ENCODE measurements at places on chromosomes 13 and 19. TPM values are rescaled to one million over a fixed set of nuclear protein-coding genes. Genes with fewer than 3 reads are reported as not detected.

GRCh38 chr13:50910485-50910805 is 854 bp downstream of the RNASEH2B start:
- H3K4me1 ChIP-seq = peaks cover 23% of the 10 kb centered on the region
- no peaks in the 10 kb centered on the region for H3K36me3 ChIP-seq
- peak overlapping the region; percentile 77 for H3K27ac ChIP-seq
- H3K4me3 ChIP-seq = peak overlapping the region; percentile 84
- DNase-seq = no peak

DNA sequence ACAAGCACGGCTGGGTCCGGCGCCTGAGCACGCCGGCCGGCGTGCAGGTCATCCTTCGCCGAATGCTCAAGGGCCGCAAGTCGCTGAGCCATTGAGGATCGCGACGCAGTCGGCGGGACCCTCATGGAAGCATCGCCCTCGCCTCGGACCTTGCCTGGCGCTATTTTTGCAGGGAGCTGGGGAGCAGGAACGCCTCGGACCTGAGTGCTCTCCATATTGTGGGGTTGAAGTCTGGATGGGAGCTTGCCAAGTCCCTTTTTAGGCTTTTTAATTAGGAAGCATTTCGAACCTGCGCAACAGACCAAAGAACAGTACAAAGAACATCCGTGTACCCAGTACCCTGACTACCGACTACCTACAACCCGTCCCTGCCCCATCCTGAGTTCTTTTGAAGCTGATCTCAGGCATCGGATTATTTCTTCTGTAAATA is 628 bp downstream of the MRPL34 start:
- peak overlapping the region; percentile 84 for H3K27ac ChIP-seq
- no peak for DNase-seq
- H3K4me1 ChIP-seq = peaks cover 42% of the 10 kb centered on the region
- H3K36me3 ChIP-seq = no peaks in the 10 kb centered on the region
- H3K27me3 ChIP-seq = no peaks in the 10 kb centered on the region

GYS1 gene
- total RNA-seq = 21.1 TPM

GRCh38 chr13:51804295-51805172 is 571 bp upstream of the DHRS12 start:
- peak overlapping the region; percentile 99 for H3K27ac ChIP-seq
- peaks cover 30% of the 10 kb centered on the region for H3K4me1 ChIP-seq
- H3K27me3 ChIP-seq = no peaks in the 10 kb centered on the region
- DNase-seq = peak; percentile 40

GRCh38 chr13:34857558-34858325 is 84.3 kb upstream of the NBEA start:
- no peak overlapping the region for H3K27ac ChIP-seq
- H3K36me3 ChIP-seq = no peaks in the 10 kb centered on the region
- no peak overlapping the region for H3K4me3 ChIP-seq
- DNase-seq = no peak
- no peaks in the 10 kb centered on the region for H3K27me3 ChIP-seq

GRCh38 chr13:97285221-97285955 is 63.3 kb downstream of the MBNL2 start:
- H3K4me1 ChIP-seq = peaks cover 9% of the 10 kb centered on the region
- no peak overlapping the region for H3K4me3 ChIP-seq
- no peak for DNase-seq
- H3K27ac ChIP-seq = no peak overlapping the region
- H3K27me3 ChIP-seq = no peaks in the 10 kb centered on the region

GRCh38 chr13:75855216-75855615 is 219.1 kb downstream of the LMO7 start:
- H3K4me3 ChIP-seq = no peak overlapping the region
- peaks cover 10% of the 10 kb centered on the region for H3K4me1 ChIP-seq
- no peaks in the 10 kb centered on the region for H3K36me3 ChIP-seq
- DNase-seq = no peak
- H3K27me3 ChIP-seq = no peaks in the 10 kb centered on the region

DNA sequence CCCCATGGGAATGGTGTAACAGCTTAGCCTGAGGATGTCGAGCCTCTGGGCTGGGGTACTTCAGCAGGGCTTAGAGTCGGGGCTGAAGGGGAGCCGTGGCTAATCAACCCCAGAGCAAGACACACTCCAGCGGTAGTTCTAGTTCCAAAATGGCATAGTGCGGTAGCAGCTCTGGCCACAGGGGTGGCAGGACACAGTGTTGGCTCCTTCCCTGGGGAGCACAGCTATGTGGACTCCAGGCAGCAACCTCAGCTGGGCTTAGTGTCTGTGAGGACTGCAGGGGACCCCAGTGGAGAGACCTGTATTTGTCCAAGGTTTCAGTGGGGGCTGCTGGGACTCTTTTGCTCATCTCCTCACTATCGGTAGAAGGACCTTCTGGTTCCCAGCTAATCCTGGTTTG is 70.8 kb upstream of the PCDH20 start:
- H3K27ac ChIP-seq = no peak overlapping the region
- H3K27me3 ChIP-seq = no peaks in the 10 kb centered on the region
- no peaks in the 10 kb centered on the region for H3K36me3 ChIP-seq
- no peak for DNase-seq
- no peak overlapping the region for H3K4me3 ChIP-seq

DNA sequence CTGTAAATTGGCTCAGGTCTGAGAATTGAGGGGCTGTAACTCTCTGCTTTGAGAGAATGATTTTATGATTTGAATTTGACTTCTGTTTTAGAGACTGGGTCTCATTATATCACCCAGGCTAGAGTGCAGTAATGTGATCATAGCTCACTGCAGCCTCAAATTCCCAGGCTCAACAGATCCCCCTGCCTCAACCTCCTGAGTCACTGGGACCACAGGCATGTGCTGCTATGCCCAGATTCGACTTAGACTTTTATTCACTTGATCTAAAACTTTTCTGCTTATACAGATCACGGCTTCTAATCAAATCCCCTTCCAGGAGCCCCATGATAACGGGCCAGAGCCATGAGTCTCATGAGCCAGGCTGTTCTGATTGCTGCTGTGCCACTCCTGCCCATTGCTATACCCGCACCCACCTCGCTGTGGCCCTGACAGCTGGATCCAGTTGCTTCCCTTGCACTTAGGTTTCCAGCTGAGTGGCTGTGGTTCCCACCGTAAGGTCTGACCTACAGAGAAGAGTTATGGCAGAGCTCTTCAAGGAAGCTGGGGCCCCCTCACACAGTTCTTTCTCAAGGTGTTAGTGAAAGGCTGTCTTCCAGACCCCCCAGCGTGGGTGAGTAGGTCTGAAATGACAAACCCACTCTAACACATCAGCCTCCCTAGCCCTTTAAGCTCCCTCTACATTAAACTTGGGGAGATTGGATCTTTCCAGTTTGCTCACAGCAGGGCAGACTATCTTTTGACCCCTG is 251.2 kb upstream of the SGCG start:
- no peak for DNase-seq
- peaks cover 4% of the 10 kb centered on the region for H3K4me1 ChIP-seq
- H3K36me3 ChIP-seq = no peaks in the 10 kb centered on the region

DNA sequence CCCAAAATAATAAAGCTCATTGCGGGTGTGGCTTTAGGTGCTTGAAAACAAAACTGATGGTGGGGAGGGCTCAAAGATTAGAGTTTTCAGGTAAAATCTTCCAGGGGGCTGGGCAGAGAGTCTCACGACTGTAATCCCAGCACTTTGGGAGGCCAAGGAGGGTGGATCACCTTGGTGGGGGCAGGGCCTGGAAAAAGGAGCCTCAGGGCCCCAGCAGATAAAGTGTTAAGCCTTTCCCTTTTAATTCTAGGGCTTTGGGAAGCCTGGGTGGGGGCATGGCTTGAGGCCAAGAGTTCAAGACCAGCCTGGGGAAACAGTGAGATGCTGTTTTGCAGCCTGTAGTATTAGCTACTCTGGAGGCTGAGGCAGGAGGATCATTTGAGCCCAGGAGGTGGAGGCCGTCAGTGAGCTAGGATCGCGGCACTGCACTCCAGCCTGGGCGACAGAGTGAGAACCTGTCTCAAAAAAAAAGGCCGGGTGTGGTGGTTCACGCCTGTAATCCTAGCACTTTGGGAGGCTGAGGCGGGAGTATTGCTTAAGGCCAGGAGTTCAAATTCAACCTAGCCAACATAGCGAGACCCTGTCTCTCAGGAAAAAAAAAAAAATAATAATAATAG is 1.7 kb downstream of the IRGQ start:
- no peaks in the 10 kb centered on the region for H3K27me3 ChIP-seq
- no peaks in the 10 kb centered on the region for H3K36me3 ChIP-seq
- no peak for DNase-seq

- H3K36me3 ChIP-seq = no peaks in the 10 kb centered on the region
- H3K27me3 ChIP-seq = no peaks in the 10 kb centered on the region
- peaks cover 8% of the 10 kb centered on the region for H3K4me1 ChIP-seq
- no peak for DNase-seq
- no peak overlapping the region for H3K27ac ChIP-seq
Measured at GRCh38 chr19:3897936-3898335, 17.5 kb downstream of the ATCAY start.

DNA sequence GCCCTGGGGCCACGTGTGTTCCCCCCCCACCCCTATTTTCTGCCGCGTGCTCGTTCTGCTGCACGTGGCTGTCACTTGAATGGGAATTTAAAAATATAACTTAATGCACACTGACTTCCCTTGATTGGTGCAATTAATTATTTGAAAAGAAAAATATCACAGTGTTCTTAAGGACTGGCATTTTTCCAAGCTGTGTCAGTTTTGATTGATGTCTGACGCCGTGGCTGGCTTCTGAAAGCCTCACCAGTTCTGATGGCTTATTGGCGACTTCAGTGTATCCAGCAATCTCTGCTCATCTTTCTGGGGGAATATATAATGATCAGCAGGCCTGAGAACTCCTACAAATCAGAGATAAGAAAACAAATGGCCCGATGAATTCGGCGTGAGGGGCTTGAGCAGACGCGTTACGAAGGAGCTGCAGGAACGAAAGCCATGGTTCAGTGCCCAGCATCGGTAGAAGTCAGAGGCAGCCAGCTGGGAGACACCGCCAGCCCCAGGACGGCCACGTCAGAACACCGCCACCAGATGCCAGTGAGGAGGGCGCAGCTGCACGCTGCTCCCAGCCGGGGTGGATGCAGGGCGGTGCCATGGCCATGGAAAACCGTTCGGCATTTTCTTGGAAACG is 111.2 kb downstream of the KDM4B start:
- no peak overlapping the region for H3K4me3 ChIP-seq
- no peak overlapping the region for H3K27ac ChIP-seq
- H3K27me3 ChIP-seq = no peaks in the 10 kb centered on the region
- no peaks in the 10 kb centered on the region for H3K4me1 ChIP-seq
- DNase-seq = no peak

- no peaks in the 10 kb centered on the region for H3K36me3 ChIP-seq
- H3K27ac ChIP-seq = no peak overlapping the region
- DNase-seq = no peak
Measured at GRCh38 chr13:36273431-36273830, 24.2 kb downstream of the CCDC169 start.

DNA sequence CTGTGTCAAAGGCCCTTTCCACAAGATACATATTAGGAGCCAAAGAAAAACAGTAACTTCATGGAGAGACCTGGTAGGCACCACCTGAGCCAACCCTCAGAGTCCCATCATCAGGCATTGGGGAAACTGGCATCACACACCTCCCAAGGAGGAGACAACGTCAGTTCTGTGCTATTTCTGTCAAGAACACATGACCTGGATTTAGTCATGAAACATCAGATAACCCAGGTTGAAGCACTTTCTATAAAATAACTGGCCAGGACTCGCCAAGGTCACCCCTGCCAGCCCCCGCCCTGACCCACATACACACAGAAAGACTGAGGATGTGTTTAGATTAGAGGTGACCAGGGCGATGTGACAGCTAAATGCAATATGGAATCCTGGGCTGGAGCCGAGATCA is 35.6 kb downstream of the COL4A1 start:
- no peaks in the 10 kb centered on the region for H3K36me3 ChIP-seq
- H3K4me3 ChIP-seq = no peak overlapping the region
- H3K27me3 ChIP-seq = no peaks in the 10 kb centered on the region
- H3K27ac ChIP-seq = no peak overlapping the region
- DNase-seq = no peak
- H3K4me1 ChIP-seq = no peaks in the 10 kb centered on the region

ZNF613 gene
- 9.2 TPM for total RNA-seq

DNA sequence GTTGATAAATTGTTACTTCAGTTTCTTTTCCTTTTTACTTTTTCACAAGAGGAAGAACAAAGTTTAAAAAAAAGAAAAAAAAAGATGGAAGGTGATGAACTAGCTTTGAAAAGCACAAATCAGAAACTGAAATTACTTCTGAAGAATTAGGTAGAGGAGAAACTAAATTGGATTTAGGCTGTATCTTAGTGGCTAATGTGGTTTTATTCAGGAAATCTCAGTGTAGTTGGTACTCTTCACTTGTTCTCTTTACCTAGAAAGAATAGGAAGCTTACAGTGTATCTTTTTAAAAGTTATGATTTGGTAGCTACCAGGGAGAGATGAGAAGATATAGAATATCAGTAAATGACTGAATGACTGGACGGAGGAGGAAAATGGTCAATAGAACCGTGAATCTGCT is 247.7 kb downstream of the GGACT start:
- H3K36me3 ChIP-seq = no peaks in the 10 kb centered on the region
- no peak for DNase-seq
- no peak overlapping the region for H3K4me3 ChIP-seq
- no peaks in the 10 kb centered on the region for H3K4me1 ChIP-seq
- no peak overlapping the region for H3K27ac ChIP-seq

GRCh38 chr19:16615808-16616207 is 12.2 kb downstream of the MED26 start:
- no peaks in the 10 kb centered on the region for H3K27me3 ChIP-seq
- no peak overlapping the region for H3K27ac ChIP-seq
- no peak overlapping the region for H3K4me3 ChIP-seq
- H3K4me1 ChIP-seq = peaks cover 45% of the 10 kb centered on the region

RFPL4A gene
- 0.31 TPM for total RNA-seq

- H3K27me3 ChIP-seq = no peaks in the 10 kb centered on the region
- H3K4me3 ChIP-seq = no peak overlapping the region
- H3K4me1 ChIP-seq = peaks cover 30% of the 10 kb centered on the region
- no peaks in the 10 kb centered on the region for H3K36me3 ChIP-seq
Measured at GRCh38 chr19:7602240-7602934, 6.7 kb downstream of the CAMSAP3 start.

PRODH2 gene
- total RNA-seq = 1.3 TPM

GRCh38 chr13:51977625-51978024 is 33.6 kb downstream of the ATP7B start:
- no peak overlapping the region for H3K27ac ChIP-seq
- DNase-seq = no peak
- H3K4me3 ChIP-seq = no peak overlapping the region
- no peaks in the 10 kb centered on the region for H3K36me3 ChIP-seq
- H3K4me1 ChIP-seq = no peaks in the 10 kb centered on the region

PRR22 gene
- 24.0 TPM for total RNA-seq

GRCh38 chr13:35930665-35931631 is 200.2 kb downstream of the DCLK1 start:
- no peaks in the 10 kb centered on the region for H3K36me3 ChIP-seq
- no peaks in the 10 kb centered on the region for H3K27me3 ChIP-seq
- no peak overlapping the region for H3K4me3 ChIP-seq
- peak; percentile 22 for DNase-seq

UGGT2 gene
- 62.6 TPM for total RNA-seq

SPACA4 gene
- 72.6 TPM for total RNA-seq

ZNF749 gene
- total RNA-seq = 14.1 TPM

C19orf85 gene
- total RNA-seq = not detected

- no peaks in the 10 kb centered on the region for H3K36me3 ChIP-seq
- H3K27ac ChIP-seq = no peak overlapping the region
- no peak for DNase-seq
- no peak overlapping the region for H3K4me3 ChIP-seq
Measured at GRCh38 chr19:14053032-14053431, 8.8 kb downstream of the PALM3 start.

FAM83E gene
- total RNA-seq = 0.99 TPM

GRCh38 chr13:93881411-93881810 is 598.1 kb downstream of the DCT start:
- no peaks in the 10 kb centered on the region for H3K36me3 ChIP-seq
- H3K27me3 ChIP-seq = no peaks in the 10 kb centered on the region
- H3K4me3 ChIP-seq = no peak overlapping the region
- no peak overlapping the region for H3K27ac ChIP-seq
- DNase-seq = no peak

Data from testis (tissue), 5 donors.